Fibroblast of skin of right biceps (primary cell): ENCODE measurements at places on chromosomes 6 and 20.

DNA sequence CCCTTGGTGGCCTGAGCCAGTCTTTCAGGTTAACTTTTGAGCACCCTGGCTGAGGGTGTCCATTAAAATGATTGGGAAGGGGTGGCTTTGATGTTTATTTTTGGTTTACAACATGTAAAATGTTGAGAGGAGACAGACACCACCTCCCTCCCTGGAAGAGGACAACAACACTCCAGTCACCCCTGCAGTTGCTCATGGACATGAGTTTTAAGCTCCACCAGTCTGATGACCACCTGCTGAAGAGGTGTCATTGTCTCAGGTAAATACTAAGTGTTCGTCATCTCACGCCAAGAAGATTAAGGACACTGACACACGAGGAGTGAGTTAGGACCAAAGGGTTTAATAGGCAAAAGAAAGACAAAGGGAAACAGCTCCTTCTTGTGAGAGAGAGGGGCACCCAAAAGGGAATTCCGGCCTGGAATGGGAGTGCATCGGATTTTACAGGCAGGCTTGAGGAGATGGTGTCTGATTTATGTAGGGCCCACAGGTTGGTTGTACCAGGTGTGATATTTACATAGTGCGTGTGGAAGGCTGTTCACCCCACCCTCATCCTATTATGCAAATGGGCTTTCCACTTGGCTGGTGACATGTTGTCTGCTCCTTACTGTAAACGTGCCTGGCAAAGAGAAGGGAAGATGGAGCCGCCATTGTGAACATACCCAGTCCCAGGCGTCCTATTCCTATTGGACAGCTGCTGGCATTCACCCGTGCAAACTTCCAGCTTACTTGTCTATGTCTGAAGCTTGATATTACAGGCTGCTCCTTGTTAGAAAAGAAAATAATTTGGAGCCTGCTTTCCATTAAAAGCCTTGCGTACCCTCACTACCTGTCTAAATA, 6.6 kb downstream of the HLA-B start:
- no peak for DNase-seq

GRCh38 chr20:2217857-2218539, 77.8 kb upstream of the TGM3 start:
- no peak for DNase-seq

DNA sequence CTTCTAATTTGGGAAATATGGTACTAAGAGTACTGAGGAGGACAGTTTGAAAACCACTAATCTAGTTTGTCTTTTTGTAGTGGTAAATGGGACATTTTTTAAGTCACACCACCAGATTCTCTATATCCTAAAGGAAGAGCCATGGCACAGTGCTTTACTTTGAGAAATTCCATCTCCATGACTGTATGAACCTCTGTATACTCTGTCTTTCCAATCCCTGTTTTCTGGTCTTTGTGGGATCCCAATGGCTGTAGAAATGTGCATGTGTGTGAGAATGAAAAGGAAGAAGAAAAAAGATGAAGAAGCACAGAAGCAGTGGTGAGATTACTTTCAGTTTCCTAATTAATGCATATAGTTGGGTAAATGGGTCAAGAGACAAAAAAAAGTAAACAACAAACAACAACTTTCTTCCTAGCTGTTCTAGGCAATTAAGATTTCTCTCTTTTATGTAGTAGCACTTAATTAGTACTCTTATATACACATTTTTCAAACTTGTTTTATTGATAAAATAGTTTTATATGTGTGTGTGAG, 141.2 kb upstream of the HCRTR2 start:
- peak; percentile 74 for DNase-seq

- peak; percentile 47 for DNase-seq
These were observed 91.9 kb downstream of the FAM217A start for GRCh38 chr6:3987053-3987452.

DNA sequence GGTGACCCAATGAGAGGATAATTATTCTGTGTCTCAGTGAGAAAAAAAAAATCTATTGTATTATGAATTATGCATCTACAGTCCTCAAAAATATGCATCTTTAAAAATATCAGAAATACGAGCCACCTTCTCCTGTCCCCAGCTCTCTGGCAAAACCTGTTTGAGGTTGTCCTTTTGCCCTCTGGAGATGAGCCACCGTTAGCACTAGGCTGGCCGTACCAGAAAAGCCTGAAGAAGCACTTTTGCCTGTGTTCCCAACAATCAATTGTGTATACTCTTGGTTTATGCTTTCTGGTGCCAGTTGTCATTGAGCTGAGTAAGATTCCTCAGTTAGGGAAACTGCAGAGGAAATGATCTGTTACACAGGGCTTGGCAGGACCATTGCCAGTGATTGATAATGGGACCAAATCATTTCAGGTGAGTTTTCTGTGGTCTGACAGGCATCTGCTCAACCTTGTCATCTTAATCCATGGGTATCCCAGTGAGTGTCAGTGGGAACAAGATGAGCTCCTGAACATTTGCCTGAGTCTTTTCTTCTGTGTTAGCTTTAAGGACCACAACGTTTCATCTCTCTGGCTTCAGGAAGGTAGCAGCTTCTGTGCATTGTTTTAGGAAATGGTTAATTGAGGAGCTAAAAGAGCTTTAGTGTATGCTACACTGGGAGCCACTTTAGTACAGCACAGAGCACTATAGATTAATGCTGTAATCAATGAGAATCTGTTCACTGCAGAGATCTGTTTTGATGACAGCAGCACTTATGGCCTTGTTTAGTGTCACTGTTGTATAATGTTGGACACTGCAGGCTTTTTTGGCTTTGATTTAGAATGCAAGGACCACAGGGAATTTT, 330.1 kb downstream of the RIMS1 start:
- DNase-seq, result no peak

DNA sequence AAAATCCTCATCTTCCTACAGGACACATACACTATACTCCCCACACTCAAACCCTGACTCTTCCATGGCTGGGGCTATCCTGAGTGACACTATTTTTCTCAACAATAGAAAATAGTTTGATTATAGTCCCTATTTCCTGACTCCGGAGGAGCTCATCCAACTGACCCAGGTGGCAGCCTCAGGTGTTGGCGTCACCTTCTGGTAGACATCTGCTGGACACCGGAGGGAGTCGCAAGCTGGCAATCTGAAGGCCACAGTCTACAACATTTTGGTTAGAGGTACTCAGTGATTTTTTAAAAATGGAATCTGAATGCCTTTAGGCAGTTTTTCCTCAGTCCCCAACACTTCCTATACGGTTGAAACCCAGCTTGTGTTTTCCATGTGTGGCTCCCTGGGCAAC, 32.2 kb upstream of the OCSTAMP start:
- no peak for DNase-seq

GRCh38 chr6:161949531-161949930, 675.7 kb upstream of the AGPAT4 start:
- DNase-seq, result peak; percentile 49

DNA sequence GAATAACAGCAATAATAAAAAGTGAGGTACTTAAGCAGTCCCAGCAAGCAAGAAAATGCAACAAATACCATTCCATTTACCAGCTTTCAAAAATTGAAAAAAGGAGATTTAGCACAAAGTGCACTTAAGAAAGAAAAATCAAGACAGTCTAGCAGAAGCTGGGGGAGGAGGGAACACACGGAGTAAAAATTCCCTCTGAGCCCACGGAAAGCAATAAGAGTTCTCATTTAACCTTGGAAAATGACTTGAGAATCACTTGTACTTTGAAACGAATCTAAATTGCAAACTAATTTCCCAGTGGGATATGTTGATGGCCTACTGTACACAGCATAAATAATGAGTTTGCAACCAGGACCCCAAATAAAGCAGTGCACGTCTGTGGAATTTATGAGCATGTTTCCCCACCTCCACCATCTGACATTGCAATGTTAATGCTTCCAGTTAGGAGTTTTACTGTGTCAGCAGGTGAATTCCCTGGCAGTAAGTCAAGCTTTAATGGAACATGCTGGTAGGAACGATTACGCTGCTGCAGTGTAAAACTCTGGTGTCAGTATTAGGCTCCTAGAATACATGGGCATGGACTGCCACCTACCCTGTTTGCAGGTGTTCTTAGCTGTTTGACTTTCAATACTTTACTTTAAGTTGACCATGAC, 386.8 kb downstream of the HDGFL1 start:
- no peak for DNase-seq

DNA sequence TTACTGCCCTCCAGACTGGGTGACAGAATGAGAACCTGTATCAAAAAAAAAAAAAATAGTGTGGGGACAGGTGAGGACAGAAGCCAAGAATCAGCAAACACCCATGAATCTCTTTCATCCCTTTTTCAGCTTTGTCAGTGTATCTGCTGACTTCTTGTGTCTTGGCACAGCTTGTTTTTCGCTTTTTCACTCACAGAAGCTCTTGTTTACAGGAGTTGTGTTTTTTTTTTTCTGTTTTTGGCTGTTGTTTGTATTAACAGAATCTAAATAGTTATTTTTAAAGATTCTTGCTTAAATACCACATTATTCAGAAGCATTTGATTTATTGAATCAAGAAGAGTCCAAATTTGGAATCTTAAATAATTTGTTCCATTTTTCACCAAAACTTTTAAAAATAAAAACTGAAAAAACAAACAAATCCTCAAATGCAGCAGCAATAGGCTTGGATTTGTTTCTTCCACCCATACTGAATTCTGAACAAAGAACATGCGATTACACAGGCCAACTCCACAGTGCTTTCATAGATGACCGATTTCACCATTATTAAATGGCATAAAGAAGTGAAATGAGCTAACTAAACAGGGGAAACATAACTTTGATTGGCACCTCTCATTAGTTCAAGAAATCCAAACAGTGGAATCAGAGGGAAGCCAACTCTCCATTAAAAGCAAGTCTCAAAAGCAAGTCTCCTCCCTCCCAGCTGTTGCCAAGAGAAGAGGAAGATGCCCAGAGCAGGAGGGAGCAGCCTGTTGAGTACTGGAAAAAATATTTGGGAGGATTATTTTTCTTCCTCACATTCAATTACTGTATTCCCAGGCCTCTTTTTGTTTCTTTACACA, 27.2 kb upstream of the GPR63 start:
- no peak for DNase-seq

GRCh38 chr20:38878866-38879265, 47.4 kb upstream of the FAM83D start:
- peak; percentile 40 for DNase-seq

DNA sequence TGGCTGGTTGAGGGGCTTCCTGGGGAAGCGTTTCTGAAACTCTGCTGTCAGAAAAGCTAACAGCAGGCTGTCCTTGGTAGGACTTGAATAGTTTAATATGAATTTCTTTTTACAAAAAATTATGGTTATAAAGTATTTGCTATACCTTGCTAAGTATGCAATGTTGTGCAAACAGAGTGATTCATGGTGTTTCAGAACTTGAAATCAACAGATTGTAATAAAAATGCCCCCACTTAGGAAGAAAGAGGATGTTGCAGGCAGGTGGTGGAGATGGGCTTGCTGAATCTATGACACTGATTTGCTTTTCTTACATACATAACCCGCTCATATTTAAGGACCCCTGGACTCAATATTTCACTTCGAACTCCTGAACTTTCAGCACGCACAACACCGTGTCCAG, 211.6 kb downstream of the THBS2 start:
- peak; percentile 5 for DNase-seq

DNA sequence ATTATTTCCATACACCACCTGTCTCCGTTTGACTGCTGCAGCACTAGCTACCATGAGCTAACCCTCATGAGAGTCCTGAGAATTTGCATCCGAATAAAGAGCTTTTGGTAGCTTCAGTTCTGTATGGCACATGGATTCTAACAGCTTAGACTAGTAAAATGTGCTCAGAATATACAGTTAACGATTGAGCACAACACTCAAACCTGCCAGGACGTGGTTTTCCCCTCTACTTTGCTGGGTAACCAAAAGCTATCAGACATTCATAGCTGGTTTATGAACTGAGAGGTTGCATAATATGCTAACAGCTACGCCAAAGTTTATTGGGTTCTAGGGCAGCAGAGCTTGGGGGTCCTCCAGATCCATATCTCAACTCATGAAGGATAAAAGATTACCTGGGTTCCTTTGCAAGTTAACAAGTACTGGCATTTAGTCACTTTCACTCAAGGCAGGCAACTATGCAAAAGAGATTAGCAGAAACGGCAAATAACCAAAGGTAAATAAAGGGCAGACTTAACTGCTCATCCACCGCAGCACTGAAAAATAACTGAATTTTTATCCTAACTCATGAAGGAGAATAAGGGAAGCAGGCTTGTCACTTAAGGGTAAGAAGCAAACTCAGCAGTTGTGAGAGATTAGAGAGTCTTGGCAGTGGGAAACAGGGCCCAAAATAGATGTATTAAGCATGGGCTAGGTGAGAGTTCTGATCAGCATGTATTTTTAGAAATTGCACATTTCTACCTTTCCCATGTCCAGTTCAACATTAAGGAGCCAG, 29.4 kb downstream of the NUDT3 start:
- no peak for DNase-seq

GRCh38 chr6:83153883-83154521, 39.1 kb downstream of the PGM3 start:
- DNase-seq, result peak; percentile 4
